Gastroesophageal sphincter (tissue), 4 donors: ENCODE measurements at places on chromosomes 11 and 22.

- ATAC-seq = no peak
Observed at GRCh38 chr22:23862103-23862502, 4.4 kb downstream of the SLC2A11 start.

GRCh38 chr11:99937330-99937729 is 749.8 kb upstream of the ARHGAP42 start:
- no peak for ATAC-seq

DNA sequence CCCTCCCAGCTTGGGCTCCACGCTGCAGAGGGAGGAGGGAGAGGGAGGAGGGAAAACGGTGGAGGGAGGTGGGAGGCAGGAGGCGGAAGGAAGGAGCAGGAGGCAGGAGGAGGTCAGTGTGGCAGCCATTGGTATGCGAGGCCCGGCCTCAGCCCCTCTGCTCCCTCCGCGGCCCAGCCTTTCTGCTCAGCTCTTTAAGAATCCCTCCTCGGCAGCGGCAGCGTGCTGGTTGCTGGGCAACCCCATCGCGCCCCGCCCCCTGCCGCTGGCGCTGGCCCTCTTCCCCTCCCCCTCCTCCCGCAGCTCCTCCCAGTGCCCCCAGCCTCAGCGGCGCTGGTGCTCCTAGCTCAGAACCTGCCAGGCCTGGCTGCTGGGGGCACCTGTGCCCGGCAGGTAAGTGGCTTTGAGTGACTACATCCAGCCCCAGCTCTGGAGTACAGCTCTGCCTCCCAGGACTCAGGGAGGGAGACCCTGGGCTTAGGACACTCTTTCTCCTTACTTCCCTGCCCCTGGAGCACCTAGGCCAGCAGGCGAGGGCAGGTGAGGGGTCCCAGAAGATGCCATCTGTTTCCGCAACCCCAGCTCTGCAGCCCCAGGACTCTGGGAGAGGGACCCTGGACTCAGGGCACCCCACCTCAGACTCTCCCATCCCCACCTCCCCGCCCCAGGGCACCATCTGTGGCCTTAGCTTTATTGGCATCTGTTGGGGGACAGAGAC is 7.2 kb upstream of the FLRT1 start:
- ATAC-seq = no peak

DNA sequence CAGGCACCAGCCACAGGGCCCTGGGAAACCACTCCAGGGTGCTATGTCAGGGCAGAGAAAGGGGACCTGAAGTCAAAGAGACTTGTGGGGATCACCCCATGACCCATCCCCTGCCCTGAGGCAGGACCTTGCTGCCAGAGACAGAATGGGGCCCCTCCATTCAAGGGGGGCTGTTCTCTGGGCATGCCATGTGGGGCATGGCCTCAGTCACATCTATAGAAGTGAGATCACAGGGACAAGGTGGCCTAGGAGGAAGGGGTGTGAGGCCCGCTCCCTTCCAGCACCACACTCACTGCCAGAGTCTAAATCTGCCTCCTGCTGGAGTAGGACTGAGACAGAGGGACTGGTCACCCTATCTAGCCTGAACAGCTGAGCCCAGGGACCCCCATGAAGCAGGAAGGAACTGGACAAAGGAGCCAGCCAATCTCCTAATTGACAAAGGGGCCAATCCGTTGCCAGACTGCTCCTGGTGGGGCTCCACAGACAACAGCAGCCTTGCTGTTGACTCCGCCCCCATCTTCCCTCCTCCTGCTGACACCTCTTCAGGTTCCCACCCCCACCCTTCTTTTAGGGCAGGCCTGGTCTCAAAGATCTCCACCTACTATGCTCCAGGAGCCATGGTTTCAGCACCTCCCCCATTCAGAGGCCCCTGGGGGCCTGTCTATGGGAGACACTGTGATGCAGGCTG is 26.0 kb downstream of the NEAT1 start:
- ATAC-seq = no peak

- no peak for ATAC-seq
Observed at GRCh38 chr22:42625416-42625815, 10.7 kb upstream of the POLDIP3 start.

DNA sequence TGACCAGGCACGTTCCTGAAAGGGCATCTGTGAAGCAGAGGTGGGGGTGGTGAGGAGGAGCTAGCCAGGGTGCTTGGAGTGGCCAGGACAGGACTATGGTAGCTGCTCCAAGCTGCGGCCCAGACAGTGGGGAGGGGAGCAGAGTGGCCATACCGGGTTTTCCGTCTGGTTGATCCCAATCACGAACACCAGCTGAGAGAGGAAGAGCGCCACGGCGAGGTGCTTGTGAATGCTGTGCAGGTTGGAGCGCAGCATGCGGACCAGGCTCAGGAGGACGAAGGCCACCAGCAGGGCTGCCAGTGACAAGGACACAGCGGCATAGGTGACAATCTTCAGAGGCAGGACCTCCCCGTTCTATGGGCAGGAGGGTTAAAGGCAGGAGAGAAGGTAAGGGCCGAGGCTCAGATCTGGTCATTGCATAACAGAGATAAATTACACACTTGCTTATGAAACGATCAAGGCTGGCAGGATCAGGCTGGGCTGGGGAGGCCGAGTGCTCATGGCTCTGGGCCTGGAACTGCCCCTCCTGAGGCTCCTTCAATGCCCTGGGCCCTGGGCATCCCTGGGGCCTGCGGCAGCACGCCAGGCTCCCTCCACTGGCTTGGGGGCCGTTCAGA is 41.5 kb downstream of the TRMU start:
- no peak for ATAC-seq

- no peak for ATAC-seq
Observed at GRCh38 chr11:73520353-73521061, 77.4 kb downstream of the FAM168A start.

DNA sequence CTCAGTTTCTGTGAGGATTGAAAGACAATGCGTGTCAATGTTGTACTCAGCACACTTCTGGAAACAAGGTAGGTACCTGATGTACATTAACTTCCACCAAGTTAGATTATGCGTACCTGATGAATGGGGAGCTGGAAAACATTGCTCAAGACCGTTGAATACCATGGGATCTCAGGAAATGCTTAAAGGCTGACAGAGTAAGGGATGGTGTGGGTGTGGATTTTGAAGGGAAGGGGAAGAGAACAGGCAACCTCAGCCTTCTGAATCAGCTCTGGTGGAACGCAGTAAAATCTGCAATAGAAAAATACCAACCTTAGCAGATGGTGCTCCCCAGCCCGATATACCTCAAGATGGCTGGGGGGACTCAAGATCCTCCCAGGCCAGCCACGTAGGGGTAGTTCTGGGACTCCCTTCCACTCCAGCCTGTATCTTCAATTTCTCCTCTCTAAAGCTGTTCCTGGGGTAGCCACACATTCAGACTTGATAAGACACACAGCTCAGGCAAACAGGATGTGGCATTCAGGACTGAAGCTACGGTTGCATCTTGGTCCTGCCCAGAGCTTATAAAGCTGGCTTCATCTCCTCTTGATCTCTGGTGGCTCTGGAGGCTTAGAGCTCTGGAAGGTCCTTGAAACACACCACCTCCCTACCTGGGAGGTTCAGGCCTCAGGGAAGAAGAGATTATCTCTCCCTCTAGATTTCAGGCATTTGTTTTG is 111.8 kb downstream of the CTNND1 start:
- ATAC-seq = no peak

DNA sequence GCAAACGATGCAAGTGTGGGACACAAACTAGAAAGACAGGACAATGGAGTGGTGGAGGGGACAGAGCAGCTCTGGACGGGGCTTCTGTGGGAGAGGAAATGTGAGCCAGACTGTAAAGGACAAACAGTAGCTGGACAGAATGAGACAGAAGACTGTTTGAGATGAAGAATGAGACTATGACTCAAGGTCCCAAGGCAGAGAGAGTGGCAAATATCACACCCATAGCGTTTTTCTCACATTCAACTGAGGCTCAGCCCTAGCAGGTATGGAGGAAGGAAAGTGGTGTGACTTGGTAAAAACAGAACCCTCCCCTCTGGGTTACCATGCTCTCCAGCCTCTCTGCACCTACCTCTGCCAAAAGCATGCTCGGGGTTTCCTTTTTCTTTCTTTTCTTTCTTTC is 96.5 kb downstream of the RPL27A start:
- ATAC-seq = no peak

- ATAC-seq = no peak
Observed at GRCh38 chr11:128498721-128499245, 88.6 kb downstream of the ETS1 start.

DNA sequence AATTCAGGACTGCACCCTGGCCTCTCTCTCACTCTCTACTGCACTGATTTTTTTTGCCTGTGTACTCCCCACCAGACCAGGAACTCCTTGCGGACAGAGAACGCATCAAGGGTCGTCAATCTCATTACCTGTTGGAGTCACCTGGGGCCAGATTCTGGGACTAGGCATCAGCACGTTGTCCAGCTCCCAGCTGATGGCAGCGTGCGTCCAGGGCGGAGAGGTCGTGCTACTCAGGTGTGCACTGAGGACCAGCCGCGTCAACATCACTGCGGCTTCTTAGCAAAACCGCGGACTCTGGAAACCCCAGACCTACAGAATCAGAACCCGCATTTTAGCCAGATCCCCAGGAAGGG is 13.1 kb downstream of the KCNJ5 start:
- no peak for ATAC-seq

DNA sequence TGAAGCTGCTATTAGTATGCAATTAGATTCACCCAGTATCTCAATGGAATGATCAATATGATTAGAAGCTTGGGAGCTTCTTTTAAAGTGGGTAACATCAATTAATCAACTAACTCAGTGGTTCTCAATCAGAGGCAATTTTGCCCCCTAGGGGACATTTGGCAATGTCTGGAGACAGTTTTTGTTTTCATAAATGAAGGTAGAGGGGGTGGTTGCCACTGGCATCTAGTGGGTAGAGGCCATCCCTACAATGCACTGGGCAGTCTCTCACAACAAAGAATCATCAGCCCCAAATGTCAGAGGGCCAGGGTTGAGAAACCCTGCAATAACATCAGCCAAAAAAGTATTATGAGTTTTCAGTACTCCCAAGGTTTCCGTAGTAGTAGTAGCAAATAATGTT is 5.9 kb upstream of the AMOTL1 start:
- no peak for ATAC-seq

DNA sequence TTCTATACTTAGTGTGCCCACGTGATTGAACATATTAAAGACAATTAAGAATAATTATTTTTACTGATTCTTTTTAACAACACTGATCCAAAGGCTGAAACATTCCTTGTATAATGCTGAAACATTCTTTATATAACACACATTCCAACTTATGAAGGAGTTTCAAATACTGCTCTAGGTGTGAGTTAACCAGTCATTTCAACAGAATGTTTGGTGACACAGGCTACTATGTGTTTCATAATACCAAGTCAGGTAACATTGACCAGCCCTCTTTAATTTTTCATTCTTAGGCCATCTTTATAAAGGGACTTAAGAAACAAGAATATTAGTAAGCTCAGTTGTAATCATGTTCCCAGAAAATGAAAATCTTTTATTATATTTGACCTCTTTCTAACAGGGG is 136.6 kb downstream of the ELP4 start:
- no peak for ATAC-seq

GRCh38 chr22:21855676-21856075 is 11.8 kb downstream of the MAPK1 start:
- ATAC-seq = no peak

DNA sequence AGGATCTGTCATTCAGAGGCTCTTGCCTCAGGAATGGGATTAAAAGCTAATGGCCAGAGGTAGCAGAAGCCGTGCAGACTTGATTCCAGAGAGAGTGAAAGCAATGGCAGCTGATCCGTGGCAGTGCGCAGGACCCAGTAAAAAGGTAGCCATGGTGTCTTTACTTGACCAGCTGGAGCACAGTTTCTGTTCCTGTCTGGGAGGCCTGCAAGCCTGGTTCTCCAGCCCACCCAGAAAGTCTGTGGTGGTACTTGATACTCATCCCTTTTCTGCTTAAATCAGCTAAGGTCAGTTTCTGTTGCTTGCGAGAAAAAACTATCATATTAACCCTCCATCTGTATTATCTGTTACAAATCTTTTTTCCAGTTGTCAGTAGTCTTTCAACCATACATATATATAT is 86.7 kb downstream of the RPS6KA4 start:
- no peak for ATAC-seq

DNA sequence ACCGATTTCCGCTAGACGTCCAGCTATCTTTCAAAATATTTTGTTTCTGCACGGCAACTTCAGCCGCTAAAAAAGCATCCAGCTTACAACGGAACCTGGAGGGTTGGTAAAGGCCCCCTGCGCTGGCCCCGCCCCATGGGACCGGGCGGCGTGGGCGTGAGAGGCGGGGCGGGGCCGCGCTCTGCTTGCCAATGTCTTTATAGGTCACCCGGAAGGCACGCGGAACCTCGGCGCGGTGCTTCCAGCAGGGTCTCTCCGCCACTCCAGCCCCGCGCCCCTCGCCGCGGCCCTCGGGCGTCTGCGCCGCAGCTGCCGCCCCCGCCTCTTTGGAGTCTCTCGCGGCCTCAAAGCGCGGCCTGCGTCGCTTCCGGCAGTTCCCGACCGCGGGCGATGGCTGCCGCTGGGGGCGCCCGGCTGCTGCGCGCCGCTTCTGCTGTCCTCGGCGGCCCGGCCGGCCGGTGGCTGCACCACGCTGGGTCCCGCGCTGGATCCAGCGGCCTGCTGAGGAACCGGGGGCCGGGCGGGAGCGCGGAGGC is at the start of gene FDX1:
TSS of gene FDX1 (plus strand) at position 218 of the 536 bp plus-strand sequence. CDS start at position 391, 173 bp downstream.
- peak; percentile 94 for ATAC-seq

- peak; percentile 78 for ATAC-seq
Observed at GRCh38 chr11:88420165-88420791, 82.7 kb upstream of the CTSC start.

- ATAC-seq = no peak
Observed at GRCh38 chr11:31689559-31689958, 121.6 kb downstream of the PAX6 start.

GRCh38 chr11:74444173-74444826 is 23.0 kb downstream of the KCNE3 start:
- ATAC-seq = no peak

DNA sequence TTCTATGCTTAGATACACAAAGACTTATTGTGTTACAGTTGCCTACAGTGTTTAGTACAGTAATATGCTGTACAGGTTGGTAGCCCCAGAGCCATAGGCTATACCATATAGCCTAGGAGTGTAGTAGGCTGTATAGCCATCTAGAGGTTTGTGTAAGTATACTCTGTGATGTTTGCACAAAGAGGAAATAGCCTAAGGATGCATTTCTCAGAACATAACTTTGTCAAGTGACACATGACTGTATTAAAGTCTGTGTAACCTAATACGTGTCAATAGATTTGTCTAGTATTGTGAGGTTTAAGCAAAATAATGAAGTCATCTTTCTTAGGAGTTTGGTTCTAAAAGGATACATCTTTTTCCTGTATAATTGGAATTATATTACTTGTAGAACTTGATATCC is 5.5 kb downstream of the ZC3H12C start:
- ATAC-seq = no peak

GRCh38 chr22:25318081-25318823 is 98.8 kb downstream of the CRYBB2 start:
- no peak for ATAC-seq

GRCh38 chr11:28417601-28418323 is 309.6 kb downstream of the METTL15 start:
- no peak for ATAC-seq

GRCh38 chr11:26778000-26778757 is 56.3 kb upstream of the SLC5A12 start:
- peak; percentile 9 for ATAC-seq

- peak; percentile 47 for ATAC-seq
Observed at GRCh38 chr22:42931421-42932196, 74.5 kb upstream of the ARFGAP3 start.

- ATAC-seq = no peak
Observed at GRCh38 chr11:27470826-27471588, 1.6 kb downstream of the LGR4 start.

- peak; percentile 72 for ATAC-seq
Observed at GRCh38 chr22:32699001-32699582, 102.4 kb upstream of the TIMP3 start.
